Activated CD8-positive, alpha-beta memory T cell treated with anti-CD3 and anti-CD28 coated beads for 1 hour (primary cell): ENCODE measurements at places on chromosomes 1 and 21.

- DNase-seq = no peak
These were observed 2.0 kb downstream of the ADAMTS1 start for GRCh38 chr21:26842974-26843932.

- no peak for DNase-seq
These were observed 2.4 kb downstream of the ARID1A start for GRCh38 chr1:26697978-26698849.

DNA sequence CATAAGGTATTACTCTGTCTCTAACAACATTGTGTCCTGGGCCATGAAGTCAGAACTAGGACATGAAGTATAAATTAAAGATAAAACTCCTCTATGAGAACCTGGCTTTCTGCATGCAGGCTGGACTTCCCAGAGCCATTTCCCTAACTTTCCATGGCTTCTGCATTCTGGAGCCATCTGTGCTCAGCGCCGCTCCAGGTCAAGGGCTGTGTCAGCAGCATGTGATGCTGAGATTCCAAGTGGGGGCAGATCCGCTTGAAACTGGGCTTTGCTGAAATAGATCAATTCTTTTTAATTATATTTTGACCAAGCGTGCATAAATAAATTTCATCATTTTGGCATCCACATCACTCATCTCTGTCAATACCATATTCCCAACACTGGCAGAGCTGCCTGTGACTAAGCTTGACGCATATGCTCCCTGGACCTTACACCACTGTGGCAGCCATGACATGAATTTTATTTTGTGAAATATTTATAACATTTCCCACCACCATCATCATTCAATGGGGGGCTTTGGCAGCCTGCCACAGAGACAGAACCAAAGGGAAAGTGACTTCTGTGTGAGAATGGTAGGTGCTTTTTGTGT, 110.4 kb upstream of the KCNK1 start:
- no peak for DNase-seq

- no peak for DNase-seq
These were observed 1.2 kb upstream of the RNF223 start for GRCh38 chr1:1075148-1075935.

- no peak for DNase-seq
These were observed 52.4 kb downstream of the SLC45A1 start for GRCh38 chr1:8370046-8370881.

DNA sequence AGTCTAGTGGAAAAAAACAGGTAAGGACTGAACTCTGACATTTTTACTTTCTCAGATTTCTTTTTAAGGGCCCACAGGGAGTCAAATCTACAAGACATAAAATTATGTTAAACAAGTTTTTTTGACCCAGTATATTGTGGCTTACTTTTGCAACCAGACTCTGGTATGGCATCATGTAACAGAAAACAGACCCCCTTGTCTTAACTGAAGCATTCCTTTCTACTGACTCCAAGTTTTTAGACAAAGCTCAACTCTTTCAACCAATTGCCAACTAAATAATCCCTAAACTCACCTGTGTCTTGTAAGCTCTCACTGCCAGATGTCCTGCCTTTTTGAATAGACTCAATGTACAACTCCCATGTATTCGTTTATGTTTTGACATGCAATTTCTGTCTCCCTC, 64.3 kb downstream of the FASLG start:
- DNase-seq = no peak

- no peak for DNase-seq
These were observed 416.1 kb downstream of the MRPL39 start for GRCh38 chr21:25191141-25191540.
